Activated T-cell treated with anti-CD3 and anti-CD28 coated beads for 1 hour (primary cell): ENCODE measurements at places on chromosomes 6 and 20.

DNA sequence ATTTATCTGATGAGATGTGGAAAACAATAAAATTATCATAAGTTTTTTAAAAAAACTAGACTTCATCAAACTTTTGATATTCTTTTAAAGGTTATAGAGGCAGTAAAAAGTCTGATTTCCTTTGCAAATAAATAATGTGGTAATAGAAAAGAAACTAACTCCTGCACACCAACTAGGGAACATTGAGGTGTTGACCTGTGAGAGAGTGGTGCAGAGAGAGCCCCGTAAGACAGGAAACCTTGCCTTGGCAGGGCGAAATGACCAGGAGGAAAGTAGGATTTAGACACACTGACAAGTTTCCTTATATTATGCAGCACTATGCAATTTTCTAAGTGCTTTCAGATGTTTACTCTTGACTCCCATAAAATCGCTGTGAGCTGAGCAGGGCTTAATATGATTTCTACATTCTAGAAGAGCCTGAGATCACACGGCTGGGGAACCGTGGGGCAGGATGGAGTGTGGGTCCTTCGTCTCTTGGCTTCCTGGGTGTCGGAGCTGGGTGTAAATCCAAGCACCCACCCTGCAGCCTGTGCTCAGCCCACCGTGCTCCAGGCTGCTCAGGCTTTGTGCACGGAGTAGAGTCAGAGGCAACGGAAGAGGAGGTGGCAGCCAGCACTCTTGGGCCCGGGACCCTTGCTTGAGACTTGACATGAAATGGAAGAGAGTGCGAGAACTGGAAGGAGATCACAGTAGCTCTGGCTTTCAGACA is 61.3 kb upstream of the FOXQ1 start:
- DNase-seq = no peak

DNA sequence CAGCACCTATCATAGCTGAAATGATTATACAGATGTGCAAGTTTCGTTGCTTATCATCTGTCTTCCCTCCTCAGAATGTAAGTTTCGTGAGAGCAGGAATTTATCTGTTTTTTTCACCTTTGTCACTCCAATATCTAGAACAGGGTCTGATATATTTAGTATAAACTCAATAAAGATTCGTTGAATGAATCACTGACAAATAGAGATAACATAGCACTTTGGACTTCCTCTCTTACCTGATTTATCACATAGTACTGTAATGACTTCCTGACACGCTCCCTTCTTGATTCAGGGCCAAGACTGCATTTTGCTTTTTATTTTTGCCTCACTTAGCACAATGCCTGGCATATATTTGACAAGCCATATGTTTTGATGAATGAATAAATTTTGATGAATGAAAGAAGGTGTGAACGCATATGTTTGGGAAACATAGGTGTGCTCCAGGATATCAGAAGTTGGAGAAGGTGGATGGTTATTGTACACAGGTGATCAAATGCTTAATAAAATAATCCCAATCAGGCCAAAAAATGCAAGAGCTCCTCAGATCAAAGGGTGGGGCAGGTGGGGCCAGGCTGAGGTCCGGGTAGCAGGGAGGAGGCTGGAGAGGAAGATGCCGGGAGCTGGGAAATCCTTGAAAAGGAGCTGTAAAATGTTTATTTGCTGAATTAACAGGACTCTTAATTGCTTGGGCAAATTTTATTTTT is 33.0 kb downstream of the PIM1 start:
- no peak for DNase-seq

GRCh38 chr6:44575644-44576043 is 188.1 kb downstream of the CDC5L start:
- no peak for DNase-seq

DNA sequence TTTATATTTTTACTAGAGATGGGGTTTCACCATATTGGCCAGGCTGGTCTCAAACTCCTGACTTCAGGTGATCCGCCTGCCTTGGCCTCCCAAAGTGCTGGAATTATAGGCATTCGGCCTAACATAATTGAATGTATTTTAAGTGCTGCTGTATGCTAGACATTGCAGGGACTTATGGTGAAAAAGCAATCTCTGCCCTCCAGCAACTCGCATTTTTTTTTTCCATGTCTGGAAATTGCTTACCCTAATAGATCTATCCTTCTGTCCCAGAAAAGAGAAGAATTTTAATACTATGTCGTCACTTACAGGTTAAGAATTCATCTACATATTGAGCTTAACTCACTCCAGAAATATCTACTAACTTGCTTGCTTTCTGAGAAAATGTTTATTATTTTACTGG is 10.4 kb downstream of the ITCH start:
- DNase-seq = no peak

DNA sequence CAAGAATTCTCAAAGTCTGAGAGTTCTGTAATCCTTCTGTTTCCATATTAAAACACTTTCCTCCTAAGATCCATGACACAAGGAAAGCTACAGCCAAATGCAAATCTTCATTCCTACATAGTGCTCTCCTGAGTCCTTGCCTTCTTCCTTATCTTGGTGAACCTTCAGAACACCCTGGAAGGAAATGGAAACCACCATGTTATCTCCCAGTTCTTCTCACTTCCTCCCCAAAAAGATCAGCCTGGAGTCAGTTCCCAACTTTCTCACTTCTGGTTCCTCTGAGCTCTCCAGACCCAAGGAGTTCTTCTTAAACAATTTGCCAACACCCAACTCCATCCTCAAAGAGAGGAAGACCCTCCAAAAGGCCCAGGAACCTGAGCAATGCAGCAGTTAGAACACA is 193.3 kb upstream of the CCN2 start:
- DNase-seq = no peak

DNA sequence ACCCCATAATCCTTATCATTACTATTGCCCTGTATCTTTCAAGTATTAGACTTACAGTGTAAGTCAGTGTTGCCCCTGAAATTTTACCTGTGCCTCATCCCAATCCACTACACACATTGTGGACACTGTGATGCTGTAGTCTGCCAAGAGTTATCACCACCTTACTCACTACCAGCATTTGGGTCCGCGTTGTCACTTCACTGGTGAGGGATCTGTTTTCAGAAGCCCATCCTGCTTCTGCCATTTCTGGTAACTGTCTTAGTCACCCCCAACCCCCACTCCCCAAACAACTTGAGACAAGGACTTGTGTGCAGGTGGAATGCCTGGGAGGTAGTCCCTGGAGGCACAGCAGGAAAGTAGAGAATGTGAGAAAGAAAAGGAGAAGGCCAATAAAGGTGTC is 6.0 kb upstream of the RAB44 start:
- DNase-seq = no peak

DNA sequence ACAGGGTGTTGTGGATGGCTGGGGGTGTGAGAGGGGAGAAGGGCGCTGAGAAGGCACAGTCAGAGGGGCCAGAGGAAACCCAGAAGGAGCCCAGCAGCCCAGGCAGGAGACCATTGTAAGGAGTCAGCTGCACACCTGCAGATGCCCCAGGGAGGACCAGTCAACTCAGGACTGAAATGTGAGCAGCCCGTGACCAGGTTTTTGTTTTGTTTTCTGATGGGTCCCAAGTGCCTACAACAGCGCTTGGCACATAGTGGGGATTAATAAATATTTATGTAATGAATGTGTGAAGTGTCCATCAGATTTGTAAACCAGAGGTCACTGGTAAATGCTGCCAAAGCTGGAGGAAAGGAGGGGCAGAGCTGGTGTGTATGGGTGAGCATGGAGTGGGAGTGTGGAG is 30.2 kb downstream of the TRAM2 start:
- no peak for DNase-seq

GRCh38 chr20:44848254-44849015 is 37.1 kb upstream of the YWHAB start:
- no peak for DNase-seq

GRCh38 chr6:135535989-135536414 is 38.5 kb upstream of the AHI1 start:
- DNase-seq = no peak

- DNase-seq = no peak
These were observed 17.6 kb upstream of the PYGB start for GRCh38 chr20:25230166-25230831.

- no peak for DNase-seq
These were observed 28.2 kb downstream of the POPDC3 start for GRCh38 chr6:105151644-105152043.

DNA sequence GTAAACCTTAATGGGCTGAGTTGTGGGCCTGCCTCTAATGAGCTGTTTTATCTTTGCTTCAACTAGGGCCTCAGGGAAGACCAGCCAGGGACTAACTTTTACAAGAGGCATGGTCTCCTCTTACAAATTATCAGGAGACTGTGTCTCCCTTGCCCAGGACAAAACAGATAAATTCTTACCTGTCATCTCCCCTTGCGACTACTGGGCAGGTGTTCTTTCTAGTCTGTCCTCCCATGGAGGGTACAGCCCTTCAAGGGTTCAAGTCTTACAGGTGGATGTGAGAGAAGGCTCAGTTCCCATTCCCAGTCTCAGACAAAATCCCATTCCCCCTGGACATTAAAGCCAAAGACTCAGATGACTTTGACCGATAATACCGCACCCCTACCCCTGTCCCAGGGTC is 13.6 kb downstream of the RRBP1 start:
- no peak for DNase-seq

GRCh38 chr20:13105864-13106457 is 97.2 kb downstream of the SPTLC3 start:
- DNase-seq = no peak

- DNase-seq = no peak
These were observed 273.5 kb upstream of the POU3F2 start for GRCh38 chr6:98560841-98561240.

GRCh38 chr6:21971541-21971940 is 325.3 kb downstream of the PRL start:
- DNase-seq = no peak

DNA sequence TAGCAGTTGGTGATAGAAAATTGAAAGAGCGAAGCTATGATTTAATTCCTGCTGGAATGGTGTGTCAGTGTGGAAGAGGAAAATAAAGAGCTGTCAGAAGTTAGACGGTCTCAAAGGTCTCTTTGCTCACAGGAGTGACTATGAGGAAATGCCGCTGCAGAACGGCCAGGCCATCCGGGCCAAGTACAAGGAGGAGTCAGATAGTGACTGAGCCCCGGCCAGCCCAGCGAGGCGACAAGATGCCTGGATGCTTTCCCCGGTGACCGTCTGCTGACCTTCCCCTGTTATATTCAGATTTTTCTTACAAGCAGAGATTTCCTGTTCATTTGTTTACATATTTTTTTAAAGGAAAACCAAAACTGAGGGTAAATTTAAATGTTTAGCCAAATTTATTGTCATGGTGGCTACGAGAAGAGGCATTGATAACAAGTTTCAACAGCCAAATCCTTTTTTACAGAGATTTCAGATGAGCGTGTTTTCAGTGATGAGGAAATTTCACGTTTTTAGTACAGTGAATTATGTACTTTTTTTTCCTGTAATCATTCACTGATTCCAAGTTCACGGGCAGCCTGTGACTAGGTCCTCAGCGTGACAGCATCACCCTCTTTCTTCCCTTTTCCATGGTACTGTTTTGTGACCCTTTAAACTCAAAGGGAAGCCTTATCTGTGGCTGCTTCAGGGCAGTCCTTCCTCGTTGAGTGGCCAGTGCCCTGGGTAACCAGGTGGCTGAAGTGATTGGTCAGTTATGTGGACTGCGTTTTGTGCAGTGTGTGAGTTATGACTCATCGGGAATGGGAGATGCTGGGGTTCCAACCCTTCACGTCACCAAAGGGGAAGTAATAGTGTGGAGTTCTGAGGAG is 12.6 kb downstream of the DYNLT1 start:
- no peak for DNase-seq

DNA sequence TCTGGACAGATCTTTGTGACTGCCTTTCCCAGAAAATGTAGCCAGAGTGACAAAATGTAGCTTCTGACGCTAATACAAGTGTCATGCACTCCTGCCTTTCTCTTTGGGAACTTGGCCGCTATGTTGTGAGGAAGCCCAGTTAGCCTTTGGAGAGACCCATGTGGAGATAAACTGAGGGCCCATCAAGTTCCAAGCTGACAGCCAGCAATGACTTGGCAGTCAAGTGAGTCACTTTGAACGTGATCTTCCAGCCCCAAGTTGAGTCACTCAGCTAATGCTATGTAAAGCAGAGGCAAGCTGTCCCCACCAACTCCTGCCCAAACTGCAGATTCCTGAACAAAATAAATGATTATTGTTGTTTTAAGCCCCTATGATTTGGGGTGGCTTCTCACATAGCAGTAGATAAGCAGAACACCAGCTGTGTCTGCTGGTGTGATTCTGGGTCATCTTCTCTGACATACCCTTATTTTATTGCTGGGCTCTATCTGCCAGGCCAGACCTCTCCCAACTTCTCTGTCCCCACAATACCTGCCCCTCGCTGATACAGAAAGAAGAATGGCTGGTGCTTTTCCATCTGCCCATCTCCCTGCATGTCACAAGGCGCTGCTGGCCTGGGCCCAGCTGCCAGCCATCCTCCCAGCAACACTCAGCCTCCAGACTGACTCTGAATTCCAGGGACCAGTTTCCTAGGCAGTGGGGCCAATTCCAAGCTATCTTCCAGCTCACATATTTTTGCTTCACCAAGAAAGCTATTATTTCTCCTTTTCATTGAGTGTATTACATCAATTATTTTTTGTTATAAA is 274.8 kb downstream of the LRFN2 start:
- no peak for DNase-seq

GRCh38 chr20:5491455-5491854 is 174.7 kb upstream of the PROKR2 start:
- no peak for DNase-seq

- no peak for DNase-seq
These were observed 83.5 kb upstream of the CCN6 start for GRCh38 chr6:111970426-111970825.

DNA sequence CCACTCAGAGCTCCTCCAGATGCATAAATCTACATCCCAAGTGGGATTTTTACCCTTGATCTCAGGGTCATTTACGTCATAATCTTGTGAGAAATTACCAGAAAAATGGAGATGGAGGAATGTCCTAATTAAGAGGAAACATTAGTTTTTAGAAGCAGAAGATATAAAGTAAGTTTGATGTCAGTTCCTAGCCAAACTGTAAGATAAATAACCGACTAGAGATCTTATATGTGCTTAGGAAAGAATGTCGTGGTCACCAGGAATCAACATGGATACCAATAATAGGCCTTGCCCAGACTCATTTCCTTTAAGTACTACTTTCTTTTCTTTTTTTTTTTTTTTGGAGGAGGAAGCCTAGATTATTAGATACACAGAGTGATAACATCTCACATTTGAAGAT is 186.9 kb downstream of the UTRN start:
- no peak for DNase-seq

GRCh38 chr6:132954936-132955335 is 140.6 kb downstream of the RPS12 start:
- no peak for DNase-seq

DNA sequence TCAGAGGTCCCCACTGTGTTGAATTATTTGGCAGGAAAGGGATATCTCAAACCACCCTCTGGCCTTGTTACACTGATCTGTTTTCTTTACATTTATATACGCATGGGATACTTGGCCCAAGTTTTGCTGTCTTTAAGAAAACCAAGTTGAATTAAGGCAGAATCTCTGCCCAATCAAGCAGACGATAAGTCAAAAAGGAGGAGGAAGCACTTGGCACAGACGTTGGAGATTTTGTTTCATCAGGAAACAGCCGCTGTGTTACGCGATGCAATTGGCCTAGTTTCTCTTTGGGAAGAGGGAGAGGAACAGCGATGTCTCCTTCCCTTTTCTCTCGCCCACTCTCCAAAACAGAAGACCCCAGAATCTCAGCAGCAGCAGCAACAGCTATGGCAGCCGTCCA is 20.2 kb upstream of the NAA20 start:
- no peak for DNase-seq

- no peak for DNase-seq
These were observed 3.7 kb downstream of the KCNK5 start for GRCh38 chr6:39225543-39225942.

- no peak for DNase-seq
These were observed 415.6 kb upstream of the BTBD3 start for GRCh38 chr20:11502061-11502460.
